ENCODE measurements at places on chromosomes 7 and 10. TPM values are rescaled to one million over a fixed set of nuclear protein-coding genes. Genes with fewer than 3 reads are reported as not detected.

FOXI2 gene
- not detected for total RNA-seq

DNA sequence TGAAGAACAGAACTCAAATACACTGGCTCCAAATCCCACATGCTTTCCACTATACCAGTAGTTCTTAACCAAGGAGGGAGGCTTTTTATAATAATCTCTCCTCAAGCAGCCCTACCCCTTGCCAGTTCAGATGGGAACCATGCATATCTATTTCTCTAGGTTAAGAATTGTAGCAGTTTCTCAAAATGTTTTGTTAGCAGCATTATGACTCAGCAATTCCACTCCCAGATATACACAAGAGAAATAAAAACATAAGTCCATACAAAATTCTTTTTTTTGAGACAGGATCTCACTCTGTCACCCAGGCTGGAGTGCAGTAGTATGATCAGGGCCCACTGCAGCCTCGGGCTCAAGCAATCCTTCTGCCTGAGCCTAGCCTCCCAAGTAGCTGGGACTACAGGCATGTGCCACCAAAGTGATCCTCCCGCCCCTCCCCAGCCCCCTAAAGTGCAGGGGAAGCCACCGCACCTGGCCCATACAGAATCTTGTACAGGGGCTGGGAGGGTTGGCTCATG is 18.1 kb downstream of the YWHAG start:
- peak; percentile 87 for DNase-seq

DNA sequence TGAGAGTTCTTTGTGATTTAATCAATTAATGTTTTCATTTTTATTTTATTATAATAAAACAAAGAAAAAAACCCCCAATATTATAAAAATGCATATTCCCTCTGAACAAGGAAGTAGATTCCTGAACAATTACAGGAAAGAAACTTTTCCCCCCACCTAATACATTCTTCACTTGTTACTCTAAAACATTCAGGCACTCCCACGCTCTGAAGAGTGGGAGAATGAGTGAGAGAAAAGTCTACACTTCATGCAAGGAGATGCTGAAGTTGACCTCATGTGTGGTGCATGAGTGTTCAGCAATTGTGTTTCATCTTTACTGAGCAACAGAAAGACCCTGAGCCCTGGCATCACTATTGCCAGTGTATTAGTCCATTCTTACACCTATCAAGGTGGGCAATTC is 244.2 kb upstream of the IGFBP3 start:
- DNase-seq = peak; percentile 90

DNA sequence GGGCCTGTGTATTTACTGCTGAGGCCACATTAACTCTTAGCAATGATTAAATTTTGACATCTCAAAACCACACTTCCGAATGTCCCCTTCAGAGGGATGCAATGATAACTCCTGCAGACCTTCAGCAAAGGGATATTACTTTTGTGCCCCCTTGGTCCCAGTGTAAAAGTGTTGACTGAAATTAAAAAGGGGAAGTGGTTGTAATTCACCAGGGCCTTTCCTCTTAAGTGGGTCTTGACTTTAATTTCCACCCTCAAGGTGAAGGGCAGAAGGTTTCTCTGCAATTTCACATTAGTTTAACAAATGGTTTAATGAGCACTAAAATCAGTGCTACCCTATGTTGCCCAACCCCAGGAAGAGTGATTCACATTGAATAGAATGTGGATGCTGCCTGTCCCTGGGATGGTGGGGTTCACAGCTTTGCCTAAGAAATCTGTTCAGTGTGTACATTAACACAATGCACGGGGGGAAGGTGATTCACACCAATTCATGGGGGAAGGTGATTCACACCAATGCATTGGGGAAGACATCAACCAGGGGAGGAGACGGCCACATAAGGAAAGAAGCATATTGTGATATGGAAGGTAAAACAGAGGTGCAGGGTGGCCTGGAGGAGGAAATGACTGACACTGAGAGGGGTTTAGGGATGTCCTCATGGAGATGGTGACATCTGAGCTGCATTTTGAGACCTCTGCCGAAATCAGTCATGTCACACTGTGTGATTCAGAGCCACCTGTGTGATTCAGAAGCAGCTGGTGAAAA is 19.4 kb upstream of the TNS3 start:
- no peak for DNase-seq

Measured in osteoblast (primary cell).